Stimulated activated CD8-positive, alpha-beta memory T cell treated with anti-CD3 and anti-CD28 coated beads, Interleukin-4, amount 100 ng/mL, for 4 hours (primary cell): ENCODE measurements at places on chromosomes 16 and 17.

DNA sequence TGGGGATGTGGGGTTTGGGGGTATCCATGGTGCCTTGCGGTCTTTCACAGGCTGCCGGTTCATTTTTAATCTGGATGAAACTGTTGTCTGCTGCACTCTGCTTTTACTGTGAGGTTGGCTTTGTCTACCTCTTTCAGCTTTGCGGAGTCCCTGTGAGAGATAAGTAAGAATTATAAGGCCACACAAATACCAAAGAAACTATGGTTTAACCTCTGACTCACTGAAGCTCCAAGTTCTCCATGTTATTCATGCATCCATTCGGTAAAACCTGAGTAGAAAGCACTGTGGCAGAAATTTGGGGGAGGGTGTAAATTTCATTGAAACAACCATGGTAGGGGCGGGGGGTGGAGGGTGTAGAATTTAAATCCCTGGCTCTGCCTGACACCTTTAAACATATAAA is 30.5 kb downstream of the KIAA0753 start:
- no peak for DNase-seq

DNA sequence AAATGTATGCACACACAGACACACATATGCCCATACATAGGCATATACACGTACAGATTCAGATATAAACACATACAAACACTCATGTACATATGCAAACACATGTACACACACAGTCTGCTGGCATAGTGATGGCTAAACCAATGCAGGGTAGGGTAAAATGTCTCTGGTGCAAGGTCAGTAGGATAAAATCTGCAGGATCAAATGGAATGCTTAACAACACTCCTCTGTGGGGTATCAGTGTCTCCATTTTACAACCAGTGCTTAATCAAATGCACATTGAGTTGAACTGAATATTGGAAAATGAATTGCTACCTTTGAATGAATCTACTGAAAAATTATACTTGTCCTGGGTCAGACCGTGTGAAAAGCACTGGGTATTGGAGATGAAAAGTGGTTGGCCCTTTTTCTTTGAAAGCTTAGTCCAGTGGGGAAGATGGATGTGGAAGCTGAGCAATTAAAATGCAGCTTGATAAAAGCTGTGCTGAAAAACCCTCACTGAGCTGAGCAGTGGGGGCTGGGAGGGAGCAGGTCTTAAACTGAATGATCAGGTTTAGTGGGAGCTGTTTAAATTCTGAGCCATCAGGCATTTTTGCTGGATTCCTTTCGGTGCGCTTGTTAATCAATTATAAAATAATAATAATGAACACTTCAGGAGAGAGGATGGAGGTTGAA is 314.7 kb downstream of the HAPSTR1 start:
- no peak for DNase-seq

GRCh38 chr17:19752216-19753050 is 4.3 kb upstream of the ALDH3A1 start:
- no peak for DNase-seq

- no peak for DNase-seq
Measured at GRCh38 chr17:81287152-81287551, 8.0 kb downstream of the SLC38A10 start.

GRCh38 chr16:75060723-75061122 is 55.9 kb downstream of the LDHD start:
- DNase-seq, result no peak

- DNase-seq, result no peak
Measured at GRCh38 chr17:35889818-35890773, 9.9 kb upstream of the CCL5 start.
